Left cardiac atrium (tissue), 4 donors: ENCODE measurements at places on chromosomes 3 and 15. TPM values are rescaled to one million over a fixed set of nuclear protein-coding genes. Genes with fewer than 3 reads are reported as not detected.

CFAP44 gene
- 3.2 TPM for total RNA-seq

GRCh38 chr15:38425269-38425668, 28.7 kb upstream of the FAM98B start:
- DNase-seq = no peak

DNA sequence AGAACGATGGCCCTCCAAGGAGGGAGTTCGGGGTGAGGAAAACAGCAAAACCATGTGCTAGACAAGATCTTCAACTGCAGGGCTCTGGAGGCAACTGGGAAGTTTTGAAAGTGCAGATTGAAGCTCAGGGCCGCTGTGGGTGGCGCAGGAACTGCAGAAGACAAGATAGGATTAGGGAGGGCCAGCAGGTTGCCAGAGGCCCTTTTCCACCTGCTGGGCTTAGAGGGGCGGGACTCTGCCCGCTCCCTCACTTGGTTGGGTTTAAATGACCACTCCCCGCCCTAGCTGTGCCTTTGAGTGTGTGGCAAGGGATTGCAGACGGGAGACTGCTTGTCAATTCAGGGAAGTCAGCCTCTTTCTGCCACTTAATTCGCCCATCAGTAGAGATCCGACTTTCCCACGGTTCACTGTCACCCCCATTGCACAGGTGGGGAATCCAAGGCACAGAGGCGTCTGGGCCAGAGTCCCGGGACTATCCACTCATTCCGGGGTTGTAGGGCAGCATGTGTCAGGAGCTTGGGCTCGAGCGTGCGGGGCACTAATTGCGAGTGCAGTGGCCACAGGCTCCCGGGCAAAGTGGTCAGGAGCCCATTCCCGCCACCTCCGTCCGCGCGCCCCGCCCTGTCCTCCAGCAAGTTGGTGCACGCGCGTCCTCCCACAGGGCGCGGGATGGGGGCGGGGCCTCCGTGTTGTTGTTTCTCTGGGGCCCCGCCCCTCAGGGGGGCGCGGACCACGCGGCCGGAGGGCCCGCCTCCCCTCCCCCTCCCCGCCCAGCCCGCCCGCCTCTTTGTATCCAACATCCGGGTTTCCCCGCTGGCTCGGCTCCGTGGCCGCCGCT, at the start of gene ACVR2B:
Gene ACVR2B, plus strand, starts transcription at position 816 of the 838 bp plus-strand sequence. CDS start 433 bp downstream, outside the sequence.
- DNase-seq = peak; percentile 92

DNA sequence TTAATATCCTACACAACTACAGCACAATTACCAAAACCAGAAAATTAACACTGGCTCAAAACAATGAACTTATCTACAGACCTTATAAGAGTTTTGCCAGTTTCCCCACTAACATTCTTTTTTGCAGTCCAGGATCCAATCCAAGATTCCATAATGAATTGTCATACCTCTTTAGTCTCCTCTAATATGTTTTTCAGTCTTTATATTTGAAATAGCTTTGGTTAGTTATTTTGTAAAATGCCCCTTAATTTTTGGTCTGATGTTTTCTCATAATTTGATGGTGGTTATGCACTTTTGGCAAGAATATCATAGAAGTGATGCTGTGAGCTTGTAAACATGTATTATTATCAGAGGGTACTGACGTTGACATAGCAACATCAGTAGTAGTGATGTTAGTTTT, 124.3 kb downstream of the ISL2 start:
- DNase-seq = no peak

DNA sequence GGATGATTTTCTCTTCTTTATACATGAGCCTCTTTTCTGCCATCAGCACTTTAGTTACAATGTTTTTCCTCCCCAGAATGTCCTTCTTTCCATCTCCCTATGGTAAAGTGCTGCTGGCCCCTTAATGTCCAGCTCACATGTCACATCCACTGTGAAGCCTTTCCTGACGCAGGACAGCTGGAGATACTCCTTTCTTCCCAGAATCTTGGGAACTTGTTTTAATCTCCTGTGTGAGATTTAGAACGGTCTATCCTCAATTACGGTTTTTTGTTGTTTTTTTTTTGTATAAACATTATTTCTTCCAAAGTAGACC, 147.7 kb upstream of the TSC22D2 start:
- no peak for DNase-seq

DNA sequence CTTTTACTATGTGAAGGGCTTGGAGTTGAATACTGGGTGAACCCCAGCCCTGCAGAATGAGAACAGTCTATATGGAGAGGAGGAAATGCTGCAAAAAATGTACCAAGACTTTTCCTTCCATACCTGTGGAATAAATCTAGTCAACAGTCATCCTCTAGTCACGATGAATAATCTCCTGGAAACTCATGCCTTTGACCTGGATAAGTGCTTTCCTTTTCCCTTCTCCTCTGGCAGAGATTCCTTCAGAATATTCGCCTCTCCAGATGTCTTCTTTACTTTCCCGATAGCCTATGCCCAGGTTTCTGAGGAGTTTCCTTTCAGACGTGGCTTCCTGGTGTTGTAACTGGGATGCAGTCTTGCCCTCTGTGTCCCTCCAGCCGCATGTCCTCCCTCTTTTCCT, 28.1 kb downstream of the CCNL1 start:
- DNase-seq = no peak

GRCh38 chr15:93017526-93017925, 71.5 kb downstream of the RGMA start:
- no peak for DNase-seq

ZNF80 gene
- not detected for total RNA-seq

LMAN1L gene
- 72.9 TPM for total RNA-seq

CDHR4 gene
- 0.24 TPM for total RNA-seq

BNC1 gene
- total RNA-seq = 2.4 TPM

- DNase-seq = no peak
These were observed 55.1 kb downstream of the WDR76 start for GRCh38 chr15:43881944-43882343.

GPR62 gene
- not detected for total RNA-seq

GOLGA8B gene
- total RNA-seq = 32.4 TPM

GRCh38 chr15:90103701-90104329, 1.5 kb upstream of the IDH2 start:
- no peak for DNase-seq

DNA sequence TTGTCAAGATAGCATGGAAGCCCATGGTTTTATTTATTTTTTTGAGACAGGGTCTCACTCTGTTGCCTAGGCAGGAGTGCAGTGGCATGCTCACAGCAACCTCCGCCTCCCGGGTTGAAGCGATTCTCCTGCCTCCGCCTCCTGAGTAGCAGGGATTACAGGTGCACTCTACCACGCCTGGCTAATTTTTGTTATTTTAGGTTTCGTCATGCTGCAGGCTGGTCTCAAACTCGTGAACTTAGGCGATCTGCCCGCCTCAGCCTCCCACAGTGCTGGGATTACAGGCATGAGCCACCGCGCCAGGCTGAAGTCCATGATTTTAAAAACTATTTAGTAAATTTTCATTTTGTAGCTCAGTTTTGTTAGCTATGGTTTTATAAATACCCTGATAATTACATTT, 2.7 kb upstream of the ACTR8 start:
- DNase-seq = no peak

SLC22A14 gene
- 0.09 TPM for total RNA-seq

GNB4 gene
- 41.2 TPM for total RNA-seq

HDC gene
- total RNA-seq = 0.65 TPM

SYNPR gene
- total RNA-seq = 10.4 TPM

GRCh38 chr15:41825572-41826535, 2.0 kb upstream of the JMJD7 start:
- no peak for DNase-seq

DNA sequence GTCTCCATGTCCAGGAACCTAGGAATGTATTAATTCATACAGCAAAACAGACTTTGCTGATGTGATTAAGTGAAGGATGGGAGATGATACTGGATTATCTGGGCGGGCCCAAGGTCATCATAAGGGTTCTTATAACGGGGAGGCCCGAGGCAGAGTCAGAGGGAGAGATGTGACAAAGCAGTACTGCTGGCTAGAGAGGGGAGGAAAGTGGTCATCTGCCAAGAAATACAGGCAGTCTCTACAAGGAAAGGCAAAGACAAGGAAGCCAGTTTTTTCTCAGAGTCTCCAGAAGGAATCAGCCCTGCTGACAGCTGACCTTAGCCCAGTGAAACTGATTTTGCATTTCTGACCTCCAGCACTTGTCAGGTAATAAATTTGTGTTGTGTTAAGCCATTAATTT, 66.2 kb upstream of the CORO2B start:
- DNase-seq = no peak

PIERCE2 gene
- 4.5 TPM for total RNA-seq

DNA sequence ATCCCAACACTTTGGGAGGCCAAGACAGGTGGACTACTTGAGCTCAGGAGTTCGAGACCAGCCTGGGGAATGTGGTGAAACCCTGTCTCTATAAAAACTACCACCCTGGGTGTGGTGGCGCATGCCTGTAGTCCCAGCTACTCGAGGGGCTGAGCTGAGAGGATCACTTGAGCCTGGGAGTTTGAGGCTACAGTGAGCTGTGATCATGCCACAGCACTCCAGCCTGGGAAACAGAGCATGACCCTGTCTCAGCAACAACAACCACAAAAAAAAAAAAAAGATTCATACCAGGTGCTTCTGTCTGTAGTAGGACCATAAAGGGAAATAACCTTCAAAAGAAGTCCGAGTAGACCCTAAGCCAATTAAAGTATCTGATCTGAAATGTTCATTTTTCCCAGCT, 94.5 kb downstream of the SERPINI1 start:
- DNase-seq = no peak

DNA sequence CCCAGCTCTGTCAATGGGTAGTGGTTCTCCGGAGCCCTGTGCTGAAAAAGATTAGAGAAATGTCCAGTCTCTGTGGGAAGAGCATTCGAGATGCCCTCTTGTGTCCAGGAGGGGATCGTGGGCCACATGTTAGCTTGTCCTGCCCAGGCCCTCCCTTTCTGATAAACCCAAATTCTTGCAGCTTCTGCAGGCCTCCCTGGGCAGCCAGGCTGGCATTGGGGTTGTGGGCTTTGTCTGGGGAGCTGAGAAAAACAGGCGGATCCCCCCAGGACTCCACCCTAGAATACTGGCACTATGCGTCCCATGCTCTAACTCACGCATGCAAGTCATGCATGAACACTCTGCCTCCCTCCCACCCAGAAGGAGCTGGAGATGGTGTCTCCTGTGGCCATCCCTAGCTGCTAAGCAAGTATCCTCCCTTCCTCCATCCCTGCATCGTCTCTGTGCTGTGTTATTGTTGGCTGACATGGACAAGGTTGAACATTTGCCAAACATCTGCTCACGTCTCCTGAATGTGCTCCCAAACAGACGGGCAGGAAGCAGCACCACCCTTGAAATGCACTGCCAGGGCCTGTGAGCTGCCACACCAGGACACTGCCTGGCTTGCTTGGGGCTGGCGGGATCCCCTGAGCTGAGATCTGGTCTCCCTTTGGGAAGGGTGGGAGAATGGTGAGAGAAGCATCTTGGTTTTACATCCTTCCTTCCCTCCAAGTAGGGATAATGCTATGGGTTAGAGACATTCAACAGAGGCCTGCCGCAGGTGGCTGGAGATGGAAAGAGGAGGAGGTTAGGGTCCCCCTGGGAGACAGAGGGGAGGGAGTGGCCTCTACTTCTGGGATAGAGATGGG, 26.5 kb downstream of the CFAP161 start:
- peak; percentile 64 for DNase-seq

DNA sequence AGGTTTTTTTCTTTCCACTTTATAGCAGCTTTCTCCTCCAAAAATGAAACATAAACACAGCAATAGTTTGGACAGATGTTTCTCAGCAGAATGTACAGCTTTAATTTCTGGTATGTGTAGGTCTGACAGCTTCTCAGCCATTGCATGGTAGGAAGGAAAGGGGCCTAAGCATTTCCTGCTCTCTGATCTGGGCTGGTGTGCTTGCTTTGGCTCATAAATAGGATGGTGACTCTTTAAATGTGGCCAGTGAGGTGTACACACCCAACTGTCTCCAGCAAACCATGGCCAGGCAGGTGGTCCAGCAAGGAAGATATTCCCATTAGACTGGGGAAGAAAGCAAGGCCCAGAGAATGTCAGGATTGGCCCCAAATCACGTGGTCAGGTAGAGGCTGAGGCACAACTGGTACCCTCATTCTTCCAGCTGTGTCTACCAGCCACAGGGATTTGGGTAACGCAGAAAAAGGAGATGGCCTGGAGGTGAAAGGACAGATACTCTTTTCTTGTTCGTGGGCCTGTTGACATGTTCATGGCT, 52.1 kb downstream of the ITGA11 start:
- no peak for DNase-seq

GRCh38 chr3:67657192-67657591, 2.8 kb upstream of the SUCLG2 start:
- DNase-seq = no peak

FES gene
- total RNA-seq = 29.2 TPM

DNA sequence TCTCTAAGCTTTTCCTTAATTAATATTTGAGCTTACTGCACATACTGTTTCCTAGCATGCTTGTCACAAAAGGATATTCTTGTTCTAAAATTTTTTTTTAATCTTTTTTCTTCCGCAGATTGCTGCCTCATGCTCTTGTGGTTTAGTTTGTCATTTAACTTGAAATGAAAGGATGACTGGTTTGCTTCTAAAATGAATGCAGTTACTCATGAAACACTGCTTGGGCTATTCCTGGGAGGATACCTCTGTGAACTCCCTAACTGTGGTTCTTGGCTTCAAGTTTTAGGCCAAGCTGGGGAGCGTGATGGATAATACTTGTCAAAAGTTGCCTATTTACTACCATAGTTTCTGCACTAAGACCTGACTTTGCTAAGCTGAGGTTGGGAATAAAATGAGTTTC, 64.0 kb downstream of the USP13 start:
- no peak for DNase-seq

- no peak for DNase-seq
These were observed 267.0 kb upstream of the UMPS start for GRCh38 chr3:124463234-124463633.

DNA sequence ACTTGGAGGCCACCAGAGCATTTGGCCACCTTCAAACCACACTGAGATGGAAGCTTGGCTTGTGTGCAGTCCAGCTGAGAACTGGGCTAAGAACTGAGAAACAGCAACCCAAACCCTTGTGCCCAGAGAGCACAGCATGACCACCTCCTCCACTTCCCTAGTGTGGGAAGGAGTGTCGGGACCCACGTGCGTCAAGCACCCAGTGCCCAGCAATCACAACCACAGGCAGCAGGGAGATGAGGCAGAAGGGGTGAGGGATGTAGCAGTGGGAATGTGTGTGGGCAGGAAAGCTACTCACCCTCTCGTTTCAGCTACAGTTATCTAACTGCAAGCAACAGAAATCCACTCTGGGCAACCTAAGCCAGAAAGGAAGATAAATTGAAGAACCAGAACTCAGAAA, 25.0 kb upstream of the RFTN1 start:
- DNase-seq = no peak

DNA sequence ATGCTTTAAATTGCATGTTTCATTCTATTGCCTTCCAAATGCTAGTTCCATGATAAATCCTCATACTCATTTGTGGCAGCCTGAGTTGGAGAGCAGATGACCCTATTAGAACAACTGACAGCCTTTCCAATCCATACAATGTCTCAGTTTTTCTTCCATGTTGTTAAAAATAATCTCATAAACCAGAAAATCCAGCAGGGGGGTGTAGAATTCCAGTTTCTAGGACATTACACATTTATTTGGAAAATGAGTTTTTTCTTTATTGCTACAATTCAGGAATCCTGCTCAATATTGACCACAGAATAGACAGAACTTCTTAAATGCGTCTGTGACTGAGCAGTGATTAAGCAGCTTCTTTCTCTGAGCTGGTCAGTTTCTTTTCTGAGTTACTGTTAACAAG, 174.2 kb upstream of the ATP10A start:
- DNase-seq = no peak

GRCh38 chr3:28308196-28308595, 40.3 kb upstream of the ZCWPW2 start:
- DNase-seq = no peak
